Stomach (tissue), 19 donors: ENCODE measurements at places on chromosomes 3 and 15.

GRCh38 chr15:83854950-83855707, 201.2 kb downstream of the ADAMTSL3 start:
- DNase-seq = no peak

GRCh38 chr3:186427627-186428281, 65.7 kb upstream of the DGKG start:
- DNase-seq = no peak

GRCh38 chr15:31020542-31020941, 29.1 kb upstream of the MTMR10 start:
- no peak for DNase-seq

DNA sequence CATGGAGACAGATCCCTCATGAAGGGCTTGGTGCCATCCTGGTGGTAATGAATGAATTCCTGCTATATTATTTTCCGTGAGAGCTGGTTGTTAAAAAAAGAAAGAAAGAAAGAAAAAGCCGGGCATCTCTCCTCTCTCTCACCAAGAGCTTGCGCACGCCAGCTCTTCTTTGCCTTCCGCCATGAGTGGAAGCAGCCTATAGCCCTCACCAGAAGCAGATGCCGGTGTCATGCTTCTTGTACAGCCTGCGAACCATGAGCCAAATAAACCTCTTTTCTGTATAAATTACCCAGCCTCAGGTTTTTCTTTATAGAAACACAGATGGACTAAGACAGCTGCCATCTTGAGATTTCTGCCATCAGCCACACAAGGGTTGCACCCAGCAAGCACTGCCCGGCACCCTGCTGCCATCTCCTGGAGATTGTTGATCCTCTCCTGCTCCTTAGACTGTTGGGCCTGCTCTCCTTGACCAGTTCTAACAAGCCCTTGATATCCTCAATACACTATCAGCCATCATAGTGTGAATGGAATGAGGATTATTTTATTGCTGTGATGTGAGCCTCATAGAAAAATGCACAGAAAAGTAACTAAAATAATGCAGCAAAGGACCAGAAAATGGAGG, 3.5 kb upstream of the AHSG start:
- peak; percentile 41 for DNase-seq

DNA sequence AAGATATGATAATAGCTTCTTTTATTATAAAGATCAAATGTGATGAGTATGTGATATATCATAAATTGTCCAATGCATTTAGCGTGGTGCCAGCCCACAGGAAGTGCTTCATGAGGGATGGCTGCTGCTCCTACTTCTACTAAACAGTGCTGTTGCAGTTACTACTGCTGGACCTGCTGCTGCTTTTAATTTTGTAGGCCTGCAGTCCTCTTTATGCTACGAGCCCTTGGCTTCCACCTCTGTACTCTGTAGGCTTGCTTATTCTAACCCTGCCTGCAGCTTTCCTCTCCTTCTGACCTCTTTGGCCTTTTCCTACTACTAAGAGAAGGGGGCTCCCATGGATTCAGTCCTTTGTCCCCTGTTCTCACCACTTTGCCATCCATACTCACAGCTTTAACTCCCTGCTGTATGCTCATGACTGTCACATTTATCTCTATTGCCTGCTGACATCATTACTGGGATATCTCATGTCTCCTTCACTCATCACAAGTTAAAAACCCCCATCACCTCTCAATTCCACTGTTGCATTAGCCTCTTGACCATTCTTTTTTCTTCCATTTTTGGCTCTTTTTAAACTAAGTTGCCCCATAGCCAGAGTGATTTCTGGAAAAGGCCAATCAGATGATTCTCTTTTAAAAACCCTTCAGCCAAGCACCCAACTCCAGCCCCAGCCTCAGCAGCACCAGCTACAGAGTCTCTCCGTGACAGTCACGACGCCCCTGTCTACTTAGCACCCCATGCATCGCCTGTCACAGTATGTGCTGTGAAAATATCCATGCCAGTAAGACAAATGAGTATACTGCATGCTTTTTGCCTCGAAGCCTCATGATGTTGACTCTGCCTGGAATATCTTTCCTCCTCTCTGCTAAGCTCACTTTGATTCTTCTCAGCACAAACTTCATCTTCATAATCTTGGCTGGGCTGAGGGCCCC, 56.3 kb downstream of the PLCL2 start:
- DNase-seq = no peak

GRCh38 chr3:154931484-154931883, 148.6 kb upstream of the MME start:
- DNase-seq = no peak

DNA sequence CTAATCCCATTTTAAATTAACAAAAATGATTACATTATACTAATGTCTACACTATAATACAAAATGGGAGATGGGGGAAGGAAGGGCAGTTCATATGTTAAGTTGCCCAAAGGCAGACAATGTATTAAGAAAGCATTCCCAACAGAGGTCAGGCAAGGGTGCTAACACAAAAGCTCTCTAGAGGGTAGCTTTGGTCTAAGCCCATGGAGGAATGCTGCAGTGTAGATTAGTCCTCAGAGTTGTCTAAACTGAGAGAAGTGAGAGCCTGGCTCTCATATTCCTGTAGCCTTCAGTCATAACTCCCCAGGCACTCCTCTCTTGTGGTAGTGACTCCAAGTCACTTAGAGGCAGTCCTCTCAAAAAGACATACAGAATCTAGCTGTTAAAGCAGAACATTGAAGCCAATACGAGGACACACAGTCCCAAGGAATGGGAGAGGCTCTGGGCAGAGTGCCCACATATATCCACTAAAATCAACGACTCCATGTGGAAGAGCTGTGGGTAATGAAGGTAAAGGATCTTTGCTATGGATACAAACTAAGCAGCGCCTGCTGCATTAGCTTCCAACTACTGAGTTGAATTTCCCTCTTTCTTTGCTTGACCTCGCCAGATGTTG, 14.5 kb downstream of the NEK10 start:
- DNase-seq = no peak

GRCh38 chr15:96035091-96035490, 295.4 kb upstream of the NR2F2 start:
- no peak for DNase-seq

GRCh38 chr3:128256131-128256530, 102.8 kb downstream of the EEFSEC start:
- DNase-seq = no peak

GRCh38 chr3:177683586-177683985, 486.3 kb upstream of the TBL1XR1 start:
- no peak for DNase-seq

GRCh38 chr15:64466408-64467141, 6.2 kb downstream of the ZNF609 start:
- no peak for DNase-seq

DNA sequence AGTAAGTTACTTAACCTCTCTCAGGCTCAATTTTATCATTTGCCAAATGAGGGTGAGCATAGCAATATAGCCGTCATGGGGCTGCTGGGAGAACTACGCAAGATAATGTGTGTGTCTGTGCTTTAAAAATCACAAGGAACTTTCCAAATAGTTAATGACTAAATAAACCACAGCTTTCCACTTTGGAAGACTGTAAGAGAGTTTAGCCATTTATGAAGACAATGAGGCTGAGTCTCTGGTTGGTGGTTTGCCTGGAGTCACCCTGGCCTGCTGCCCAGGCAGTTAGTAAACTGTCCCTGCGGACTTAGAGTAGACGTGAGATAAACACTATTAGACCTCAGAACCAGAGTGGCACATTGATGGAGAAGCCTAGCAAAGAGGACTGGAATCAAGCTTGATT, 357.7 kb downstream of the CLSTN2 start:
- peak; percentile 20 for DNase-seq

DNA sequence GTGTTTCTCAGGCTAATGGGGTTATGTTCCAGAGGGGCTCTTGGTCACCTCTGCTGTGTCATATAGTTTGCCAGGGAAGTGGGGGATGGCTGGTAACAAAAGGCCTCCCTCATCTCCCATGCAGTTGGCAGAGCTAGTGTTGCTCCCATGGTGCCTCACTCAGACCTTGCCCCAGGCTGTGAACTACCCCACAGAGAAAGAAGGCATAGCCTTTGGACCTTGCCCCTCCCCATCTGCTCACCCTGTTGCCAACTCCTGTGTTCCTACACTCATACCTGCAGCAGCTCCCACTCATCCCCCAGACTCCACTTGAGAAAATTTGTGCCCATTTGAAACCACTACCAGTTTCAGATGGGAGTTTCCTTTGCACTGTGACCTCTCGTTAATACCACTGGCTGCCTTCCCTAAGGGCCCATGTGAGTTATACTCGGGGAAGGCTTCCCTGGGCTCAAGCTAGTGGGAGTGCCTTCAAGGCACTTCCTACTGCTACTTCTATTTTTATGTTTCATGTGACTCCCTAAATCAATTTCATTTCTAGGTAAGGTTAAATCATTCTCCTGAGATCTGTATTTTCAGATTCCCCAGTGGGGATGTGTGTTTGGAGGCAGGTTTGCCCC, 25.3 kb upstream of the COPB2 start:
- DNase-seq = no peak
